ENCODE measurements at places on chromosomes 16 and 17.
A peak's percentile ranks its signal among the peaks of the same experiment; 100 is the strongest.

- DNase-seq, result no peak
Observed at GRCh38 chr17:47287639-47288038, 34.0 kb downstream of the ITGB3 start.

DNA sequence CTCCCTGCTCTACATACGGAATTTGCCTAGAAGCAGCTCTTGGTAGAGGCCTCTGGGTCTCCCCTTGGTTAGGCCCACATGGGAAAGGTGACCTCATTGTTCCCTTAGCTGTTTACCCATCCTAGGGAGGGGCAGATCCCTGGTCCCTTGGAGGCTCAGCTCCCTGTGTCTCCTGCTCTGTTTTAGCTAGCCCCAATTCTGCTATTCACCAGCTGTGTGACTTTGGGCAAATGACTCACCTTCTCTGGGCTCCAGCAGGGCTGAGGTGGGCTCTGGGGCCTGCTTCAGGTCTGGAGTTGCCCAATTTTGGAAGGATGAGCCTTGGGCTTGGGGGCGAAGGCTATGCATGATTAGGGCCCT lies 3.9 kb downstream of the ABCC3 start:
- no peak for DNase-seq

- no peak for DNase-seq
Observed at GRCh38 chr16:49789616-49790015, 66.3 kb downstream of the ZNF423 start.

GRCh38 chr17:79412886-79413390 lies 197.9 kb downstream of the RBFOX3 start:
- DNase-seq, result no peak

DNA sequence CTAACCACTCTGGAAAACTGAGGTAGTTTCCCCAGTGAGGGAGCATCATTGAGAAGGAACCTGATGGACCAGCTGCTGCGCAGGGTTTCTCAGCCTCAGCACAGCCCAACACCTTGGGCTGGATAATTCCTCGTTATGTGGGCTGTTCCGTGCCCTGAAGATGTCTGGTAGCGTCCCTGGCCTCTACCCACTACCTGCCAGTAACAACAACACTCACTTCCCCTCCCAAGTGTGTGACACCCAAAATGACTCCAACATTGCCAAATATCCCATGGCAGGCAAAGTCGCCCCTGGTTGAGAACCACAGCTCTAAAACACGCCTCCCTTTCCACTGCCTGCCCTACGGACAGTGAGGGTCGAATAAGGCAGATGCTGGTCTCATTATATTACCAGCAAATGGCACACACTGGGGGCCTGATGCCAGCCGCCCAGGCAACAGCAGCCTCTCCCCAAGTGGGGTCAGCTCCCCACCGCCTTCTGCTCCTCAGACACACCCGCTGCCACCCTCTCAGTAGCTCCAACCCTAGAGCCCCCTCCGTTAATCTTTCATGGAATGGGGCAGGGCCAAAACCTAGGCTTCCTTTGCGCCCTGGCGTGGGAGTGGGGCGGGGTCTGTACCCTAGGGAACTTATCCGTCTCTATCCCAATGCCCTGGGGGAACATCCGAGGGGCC lies 1.0 kb downstream of the RHBDF2 start:
- no peak for DNase-seq

DNA sequence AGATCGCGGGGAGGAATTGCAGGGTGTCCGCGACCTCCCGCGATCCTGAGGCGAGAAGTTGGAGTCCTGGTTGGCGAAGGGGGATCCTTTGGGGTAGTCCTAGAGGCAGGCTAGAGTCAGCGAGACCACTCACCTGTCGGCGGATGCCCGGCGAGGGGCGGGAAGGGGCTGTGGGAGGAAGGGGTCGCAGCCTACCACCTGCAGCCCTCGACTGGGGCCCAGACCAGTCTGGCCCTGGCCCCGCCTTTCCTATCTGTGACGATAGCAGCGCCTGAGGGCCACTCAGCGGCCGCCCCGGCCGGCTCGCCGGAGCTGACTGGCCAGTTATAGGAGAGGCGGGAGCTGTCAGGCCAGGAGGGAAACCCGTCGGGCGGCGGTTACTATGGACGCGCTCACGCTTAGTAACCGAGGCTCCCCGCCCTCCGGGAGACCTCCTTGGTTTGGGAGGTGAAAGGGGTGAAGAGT lies at the start of gene TEKT3:
Gene TEKT3, minus strand, starts transcription at position 213 of the 465 bp plus-strand sequence. CDS start 10,012 bp downstream, outside the sequence.
- no peak for DNase-seq

- DNase-seq, result no peak
Observed at GRCh38 chr17:13306310-13306962, 288.6 kb upstream of the ELAC2 start.

DNA sequence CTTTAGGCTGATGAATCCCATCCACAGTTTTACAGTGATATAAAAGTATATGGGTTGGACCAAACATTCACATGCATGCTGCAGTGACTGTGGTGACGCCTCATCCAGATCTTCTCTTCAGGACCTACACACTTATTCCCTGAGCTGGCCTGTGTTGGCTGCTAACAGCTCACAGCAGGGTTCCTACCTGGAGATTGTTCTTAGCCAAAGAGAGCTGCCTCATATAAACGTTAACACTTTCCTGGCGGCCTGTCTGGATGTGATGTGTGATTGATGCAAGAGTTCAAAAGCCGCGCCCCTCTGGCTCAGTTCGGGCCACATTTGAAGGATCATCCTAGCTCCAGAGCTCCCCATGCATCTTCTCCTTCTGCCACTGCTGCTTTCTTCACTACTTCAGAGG lies 93.0 kb upstream of the NETO2 start:
- DNase-seq, result no peak

GRCh38 chr17:79942591-79943346 lies 92.9 kb downstream of the TBC1D16 start:
- DNase-seq, result no peak

- no peak for DNase-seq
Observed at GRCh38 chr17:72349491-72349995, 228.7 kb downstream of the SOX9 start.

DNA sequence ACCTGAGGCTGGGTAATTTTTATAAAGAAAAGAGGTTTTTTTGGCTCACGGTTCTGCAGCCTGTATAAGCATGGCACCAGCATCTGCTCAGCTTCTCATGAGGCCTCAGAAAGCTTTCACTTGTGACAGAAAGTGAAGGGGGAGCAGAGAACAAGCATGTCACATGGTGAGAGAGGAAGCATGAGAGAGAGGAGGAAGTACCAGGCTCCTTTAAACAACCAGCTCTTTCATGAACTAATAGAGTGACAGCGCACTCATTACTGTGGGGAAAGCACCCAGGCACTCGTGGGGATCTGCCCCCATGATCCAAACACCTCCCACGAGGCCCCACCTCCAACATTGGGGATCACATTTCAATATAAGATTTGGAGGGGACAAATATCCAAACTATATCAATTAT lies 86.8 kb downstream of the USP32 start:
- DNase-seq, result no peak

GRCh38 chr17:27544350-27545131 lies 86.4 kb upstream of the LGALS9 start:
- peak; percentile 8 for DNase-seq

- DNase-seq, result no peak
Observed at GRCh38 chr16:52976539-52977167, 76.0 kb downstream of the CHD9NB start.

GRCh38 chr16:62135446-62135845 lies 99.2 kb upstream of the CDH8 start:
- DNase-seq, result no peak

DNA sequence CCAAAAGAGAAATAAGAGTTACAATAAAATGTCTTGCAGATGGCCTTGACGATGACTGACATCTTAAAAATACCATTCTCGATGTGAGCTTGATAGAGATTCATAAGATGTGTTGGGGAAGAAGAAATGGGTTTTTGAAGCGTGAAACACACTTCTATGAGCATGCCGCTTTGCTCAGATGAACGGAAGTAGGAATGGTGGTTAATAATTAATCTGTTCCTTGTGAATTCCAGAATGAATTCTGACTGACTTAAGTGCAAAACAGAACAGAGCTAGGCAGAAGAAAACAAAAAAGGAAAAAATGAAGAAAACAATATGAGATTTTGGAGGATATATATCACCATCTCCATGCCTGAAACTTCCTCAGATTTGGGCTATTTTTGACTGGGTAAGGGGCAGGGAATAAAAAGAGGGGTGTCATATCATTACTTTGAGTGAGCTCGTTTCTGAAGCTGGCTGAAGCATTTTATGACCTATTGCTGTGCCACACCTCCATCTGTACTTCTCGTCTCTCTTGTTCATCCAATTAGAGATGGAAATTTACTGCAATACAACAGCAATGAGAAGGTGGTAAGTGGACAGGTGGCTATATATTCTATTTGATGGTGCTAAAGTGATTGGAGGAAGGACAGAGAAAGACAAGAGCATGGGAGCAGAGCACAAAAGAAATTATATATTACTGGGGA lies 1152.0 kb upstream of the CDH8 start:
- DNase-seq, result no peak

DNA sequence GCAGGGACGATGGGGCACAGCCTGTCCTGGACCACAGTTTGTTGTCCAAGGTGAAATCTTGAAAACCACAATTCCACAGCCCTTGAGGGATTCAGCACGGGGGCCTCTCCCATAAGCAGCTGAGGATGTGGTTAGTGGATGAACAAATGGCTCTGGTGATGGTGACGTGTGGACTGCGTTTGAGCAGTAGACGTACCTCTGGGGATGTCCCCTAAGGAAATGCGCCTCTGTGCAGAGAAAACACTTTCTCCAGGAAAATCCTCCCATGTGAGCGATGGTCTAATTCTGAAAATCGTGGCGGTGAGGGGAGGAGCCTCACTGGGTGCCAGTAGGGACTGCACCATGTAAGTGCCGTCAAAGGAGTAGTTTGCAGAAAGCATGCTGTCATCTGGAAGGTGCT lies 2.7 kb upstream of the SEPTIN12 start:
- no peak for DNase-seq

- no peak for DNase-seq
Observed at GRCh38 chr16:25633549-25633948, 58.2 kb upstream of the HS3ST4 start.

- peak; percentile 39 for DNase-seq
Observed at GRCh38 chr17:1203111-1203966, 23.6 kb upstream of the ABR start.

GRCh38 chr17:6080711-6081430 lies 10.7 kb downstream of the WSCD1 start:
- DNase-seq, result no peak

DNA sequence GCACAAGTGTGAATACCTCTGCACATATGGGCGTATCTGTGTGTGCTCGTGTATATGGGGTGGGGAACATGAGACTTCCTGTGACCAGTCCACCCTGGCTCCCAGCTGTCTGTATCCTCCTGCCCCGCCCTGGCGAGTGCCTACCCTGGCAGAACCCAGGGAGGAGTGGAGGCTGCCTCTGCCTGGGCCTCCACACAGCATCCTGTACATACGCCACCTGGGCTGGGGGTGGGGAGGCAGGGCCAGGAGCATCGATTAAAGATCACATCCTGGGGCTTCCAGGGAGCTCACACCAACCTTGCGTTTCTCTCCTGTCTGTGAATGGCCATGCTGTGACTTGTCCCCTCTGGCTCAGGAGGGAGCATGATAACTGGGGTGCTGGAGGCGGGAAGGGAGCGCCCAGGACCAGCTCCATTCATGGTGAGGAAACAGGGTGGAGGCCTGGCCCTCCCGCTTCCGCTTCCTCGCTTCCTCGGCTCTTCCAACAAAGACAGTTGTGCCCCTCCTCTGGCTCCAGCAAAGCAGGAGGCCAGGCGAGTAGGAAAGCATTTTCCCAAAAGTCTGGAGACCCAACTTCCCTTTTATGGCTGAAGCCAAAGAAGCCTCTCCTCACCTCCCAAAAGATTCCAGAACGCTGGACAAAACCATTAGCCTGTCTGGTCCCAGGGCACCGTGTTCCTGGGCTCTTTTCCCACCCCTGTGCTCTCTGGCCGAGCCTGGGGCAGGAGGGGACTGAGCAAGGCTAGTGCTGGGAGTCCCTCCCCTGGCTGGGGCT lies 22.9 kb downstream of the ADAM11 start:
- DNase-seq, result no peak

- DNase-seq, result no peak
Observed at GRCh38 chr17:66420961-66421371, 118.6 kb downstream of the PRKCA start.

- DNase-seq, result no peak
Observed at GRCh38 chr16:24771132-24771778, 41.8 kb downstream of the TNRC6A start.

DNA sequence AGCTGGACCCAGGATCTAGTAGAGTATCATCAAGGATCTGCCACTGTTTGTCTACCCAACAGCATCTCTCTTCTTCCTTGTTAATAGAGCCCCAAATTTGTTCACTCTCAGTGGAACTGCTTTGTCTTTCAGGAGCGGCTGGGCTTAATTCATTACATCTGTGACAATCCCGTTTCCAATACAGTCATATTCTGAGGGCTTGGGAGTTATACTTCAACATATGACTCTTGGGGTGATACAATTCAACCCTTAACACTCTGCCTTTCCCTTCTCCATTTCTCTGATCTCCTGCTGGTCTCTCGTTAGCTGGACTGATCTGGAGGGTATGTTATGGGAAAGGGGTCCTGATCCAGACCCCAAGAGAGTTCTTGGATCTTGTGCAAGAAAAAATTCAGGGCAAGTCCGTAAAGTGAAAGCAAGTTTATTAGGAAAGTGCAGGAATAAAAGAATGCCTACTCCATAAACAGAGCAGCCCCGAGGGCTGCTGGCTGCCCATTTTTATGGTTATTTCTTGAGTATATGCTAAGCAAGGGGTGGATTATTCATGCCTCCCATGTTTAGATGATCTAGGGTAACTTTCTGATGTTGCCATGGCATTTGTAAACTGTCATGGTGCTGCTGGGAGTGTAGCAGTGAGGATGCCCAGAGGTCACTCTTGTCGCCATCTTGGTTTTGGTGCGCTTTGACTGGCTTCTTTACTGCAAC lies 42.4 kb downstream of the IQCK start:
- no peak for DNase-seq

- DNase-seq, result no peak
Observed at GRCh38 chr17:63337579-63337978, 108.5 kb downstream of the CYB561 start.

- DNase-seq, result no peak
Observed at GRCh38 chr16:89375686-89376085, 114.7 kb downstream of the ANKRD11 start.

- no peak for DNase-seq
Observed at GRCh38 chr16:67547423-67548264, 14.7 kb upstream of the CTCF start.

DNA sequence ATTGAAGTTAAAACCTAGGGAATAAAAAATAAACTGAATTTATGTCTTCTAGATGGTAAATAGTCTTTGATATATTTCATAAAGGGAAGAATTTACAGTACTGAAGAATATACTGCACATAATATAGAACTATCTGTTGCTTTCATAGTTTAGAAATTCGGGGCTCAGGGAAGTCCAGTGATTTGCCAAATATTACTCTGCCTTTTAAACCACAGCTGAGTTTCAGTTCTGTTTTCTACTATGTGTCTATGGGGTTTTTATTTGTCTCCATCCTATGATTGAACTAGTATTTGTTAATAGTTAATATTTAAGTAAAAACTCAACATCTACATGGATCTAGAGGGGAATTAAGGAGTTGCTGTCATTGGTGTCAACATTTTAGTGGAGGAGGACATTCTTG lies 715.0 kb upstream of the CDH8 start:
- no peak for DNase-seq

- DNase-seq, result no peak
Observed at GRCh38 chr16:69881141-69881540, 70.0 kb upstream of the CLEC18A start.

- DNase-seq, result no peak
Observed at GRCh38 chr17:57506774-57507127, 238.3 kb downstream of the CCDC182 start.
